ENCODE measurements at places on chromosomes 6 and 20.

DNA sequence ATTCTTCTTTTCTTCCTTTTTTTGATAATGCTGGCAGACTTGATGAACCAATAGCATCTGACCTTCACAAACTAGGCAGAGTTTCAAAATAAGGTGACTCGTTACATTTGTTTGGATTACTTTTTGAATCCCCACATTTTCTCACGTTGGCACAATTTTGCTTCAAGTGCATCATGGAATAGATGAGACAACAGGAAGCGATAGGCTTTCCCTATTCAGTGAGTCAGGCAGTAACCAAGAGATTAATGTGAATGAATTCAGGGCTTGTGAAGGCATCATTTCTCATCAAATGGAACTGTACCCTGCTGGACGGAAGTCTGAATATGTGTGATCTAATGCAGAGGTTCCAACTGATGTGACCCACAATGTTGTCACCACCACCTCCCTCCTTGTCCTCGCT lies 10.7 kb downstream of the RFPL4B start:
- no peak for DNase-seq

GRCh38 chr6:151616091-151616513 lies 122.3 kb downstream of the CCDC170 start:
- DNase-seq = no peak

- no peak for DNase-seq
These were observed 407.1 kb upstream of the RUNX2 start for GRCh38 chr6:44920952-44921491.

DNA sequence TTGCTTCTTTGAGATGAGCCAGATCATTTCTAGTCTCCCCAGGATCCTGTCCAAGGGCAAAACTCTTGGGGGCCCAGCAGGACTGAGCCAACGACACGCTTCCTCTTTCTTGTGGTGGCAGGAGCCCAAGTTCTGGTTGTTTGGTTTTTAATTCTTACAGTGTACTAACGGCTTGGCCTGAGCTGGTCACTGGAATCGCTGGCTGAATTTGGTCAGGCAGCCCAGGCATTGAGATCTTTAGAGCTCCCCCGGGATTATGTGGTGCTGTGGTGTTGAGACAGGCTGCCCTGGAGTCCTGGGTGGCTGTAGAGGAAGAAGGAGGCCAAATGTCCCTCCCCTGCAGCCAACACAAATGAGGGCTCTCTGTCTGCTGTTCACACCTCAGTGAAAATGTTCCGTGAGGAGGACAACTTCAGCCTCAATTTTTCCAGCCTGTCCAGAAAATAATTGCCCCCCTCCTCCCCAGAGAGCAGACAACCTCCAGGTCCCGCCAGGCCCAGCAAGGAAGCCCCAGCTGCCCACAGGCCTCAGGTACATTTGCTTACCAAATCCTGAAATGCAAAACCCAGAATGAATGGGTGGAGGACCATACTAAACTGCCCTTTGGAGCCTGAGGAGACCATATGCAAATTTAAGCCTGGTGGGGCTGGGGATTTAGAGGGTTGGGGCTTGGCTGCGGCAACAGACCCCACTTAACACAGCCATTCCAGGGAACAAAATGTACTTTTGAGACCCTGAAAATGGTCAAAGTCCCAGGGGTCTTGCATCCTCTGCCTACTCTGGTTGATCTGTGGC lies 23.6 kb downstream of the BNIP5 start:
- no peak for DNase-seq

GRCh38 chr6:5412017-5412416 lies 150.7 kb downstream of the FARS2 start:
- no peak for DNase-seq

DNA sequence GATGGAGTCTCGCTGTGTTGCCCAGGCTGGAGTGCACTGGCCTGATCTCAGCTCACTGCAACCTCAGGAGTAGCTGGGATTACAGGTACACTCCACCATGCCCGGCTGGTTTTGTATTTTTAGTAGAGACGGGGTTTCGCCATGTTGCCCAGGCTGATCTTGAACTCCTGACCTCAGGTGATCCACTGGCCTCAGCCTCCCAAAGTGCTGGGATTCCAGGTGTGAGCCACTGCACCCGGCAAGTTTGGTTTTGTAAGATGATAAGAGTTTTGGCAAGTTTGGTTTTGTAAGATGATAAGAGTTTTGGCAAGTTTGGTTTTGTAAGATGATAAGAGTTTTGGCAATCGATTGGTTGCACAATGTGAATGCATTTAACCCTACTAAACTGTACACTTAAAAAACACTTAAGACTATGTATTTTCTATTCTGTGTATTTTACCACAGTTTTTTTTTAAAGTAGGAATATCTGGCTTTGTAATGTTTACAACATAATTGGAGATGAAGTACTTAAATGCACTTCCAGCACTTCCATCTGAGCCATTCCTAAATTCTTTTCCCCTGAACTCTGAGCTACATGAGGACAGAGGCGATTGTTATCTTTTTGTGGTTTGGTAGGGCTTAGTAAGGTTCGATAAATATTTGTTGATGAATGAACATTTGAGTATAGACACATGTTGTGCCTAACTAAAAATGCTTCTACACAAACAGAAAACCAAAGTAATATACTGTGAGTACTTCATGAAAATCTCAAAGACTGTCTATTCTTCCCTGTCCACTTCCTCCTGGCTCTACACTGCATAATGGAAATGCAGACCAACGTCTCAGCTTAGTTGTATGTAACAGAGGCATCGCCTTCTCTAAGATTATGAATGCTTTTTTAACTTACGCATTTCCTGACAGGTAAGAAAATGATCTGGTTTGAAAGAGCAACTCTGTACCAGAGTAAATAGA lies 18.8 kb downstream of the SAMHD1 start:
- no peak for DNase-seq

- no peak for DNase-seq
These were observed 21.7 kb downstream of the MYB start for GRCh38 chr6:135202836-135203235.

GRCh38 chr6:35401514-35401913 lies 50.6 kb upstream of the FANCE start:
- no peak for DNase-seq

DNA sequence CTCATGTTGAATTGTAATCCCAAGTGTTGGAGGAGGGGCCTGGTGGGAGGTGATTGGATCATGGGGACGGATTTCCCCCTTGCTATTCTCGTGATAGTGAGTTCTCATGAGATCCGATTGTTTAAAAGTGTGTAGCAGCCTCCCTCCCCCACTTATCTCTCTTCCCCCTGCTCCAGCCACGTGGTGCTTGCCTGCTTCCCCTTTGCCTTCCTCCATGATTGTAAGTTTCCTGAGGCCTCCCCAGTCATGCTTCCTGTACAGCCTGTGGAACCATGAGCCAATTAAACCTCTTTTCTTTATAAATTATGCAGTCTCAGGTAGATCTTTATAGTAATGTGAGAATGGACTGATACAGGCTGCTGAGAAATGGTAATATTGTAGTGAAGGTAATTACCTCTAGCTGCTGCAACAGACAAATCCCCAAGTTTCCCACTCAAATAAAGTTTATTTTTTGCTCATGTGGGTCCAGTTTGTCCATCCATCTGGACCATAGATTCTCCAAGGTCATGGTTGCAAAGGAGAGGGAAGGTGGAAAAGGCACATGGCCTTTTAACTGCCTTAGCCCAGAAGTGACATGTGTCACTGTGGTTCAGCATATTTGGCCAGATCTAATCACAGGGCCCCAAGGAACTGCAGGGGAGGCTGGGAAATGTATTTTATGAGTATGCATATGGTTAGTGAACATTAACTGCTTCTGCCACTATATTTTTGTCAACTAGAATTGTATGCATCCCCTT lies 89.2 kb downstream of the TRMT11 start:
- no peak for DNase-seq

- no peak for DNase-seq
These were observed 19.8 kb upstream of the MAP1LC3A start for GRCh38 chr20:34538671-34539123.
